ENCODE measurements at places on chromosomes 12 and 14. TPM values are rescaled to one million over a fixed set of nuclear protein-coding genes. Genes with fewer than 3 reads are reported as not detected.

Gene LRRC43
- total RNA-seq: not detected

Gene CCDC177
- total RNA-seq: not detected

Gene UNC79
- 0.08 TPM for total RNA-seq

- no peak for DNase-seq
Measured at GRCh38 chr12:91224401-91224800, 41.8 kb upstream of the DCN start.

DNA sequence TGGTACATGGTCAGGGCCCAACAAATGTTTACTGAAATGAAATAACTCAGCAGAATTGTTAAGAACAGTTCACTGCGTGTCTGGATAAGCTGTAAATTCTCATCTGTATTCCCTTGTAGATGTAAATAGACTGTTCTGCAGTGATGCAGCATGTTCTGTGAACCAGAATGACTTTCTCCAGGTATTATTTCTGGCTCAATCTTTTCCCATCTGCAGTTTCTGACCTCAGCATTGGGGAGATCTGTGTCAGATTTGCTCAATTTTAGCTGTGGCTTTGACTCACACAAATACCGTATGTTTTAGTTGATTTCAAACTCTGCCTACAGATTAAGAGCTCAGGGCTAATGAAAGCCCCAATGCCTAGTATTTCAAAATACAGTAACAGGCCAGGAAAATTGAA, 49.2 kb upstream of the DICER1 start:
- DNase-seq: no peak

- no peak for DNase-seq
Measured at GRCh38 chr12:6570264-6570887, 2.3 kb upstream of the NOP2 start.

GRCh38 chr14:88026890-88027289, 22.0 kb downstream of the GPR65 start:
- DNase-seq: no peak
